Omental fat pad (tissue), 4 donors: ENCODE measurements at places on chromosomes 5 and 9. TPM values are rescaled to one million over a fixed set of nuclear protein-coding genes. Genes with fewer than 3 reads are reported as not detected.

- DNase-seq = no peak
These were observed 46.3 kb downstream of the AOPEP start for GRCh38 chr9:94772639-94773303.

- DNase-seq = no peak
These were observed 476.0 kb downstream of the ZSWIM6 start for GRCh38 chr5:61808091-61808490.

Gene RAD17
- total RNA-seq = 9.6 TPM

- no peak for DNase-seq
These were observed 8.1 kb upstream of the RNU6ATAC start for GRCh38 chr9:134172198-134173126.

Gene ARSI
- 43.1 TPM for total RNA-seq

DNA sequence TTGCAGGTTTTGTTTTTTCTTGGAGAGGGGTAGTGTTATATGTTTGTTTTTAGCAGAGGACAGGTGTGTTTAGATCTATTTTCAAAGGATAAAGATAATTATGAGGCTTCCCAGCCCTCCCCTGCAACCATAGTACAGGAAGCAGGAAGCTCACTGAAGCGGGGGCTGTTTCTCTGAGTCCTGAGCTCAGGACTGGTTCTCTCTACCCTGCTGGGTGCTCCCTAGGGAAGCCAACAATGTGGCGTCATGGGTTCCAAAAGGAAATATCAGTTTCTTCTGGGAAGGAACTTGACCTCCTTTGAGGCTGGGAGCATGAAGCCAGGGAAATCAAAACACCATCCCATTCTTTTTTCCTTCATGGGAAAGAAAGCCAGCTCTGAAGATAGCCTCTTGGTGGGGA is 62.2 kb downstream of the RAD23B start:
- DNase-seq = no peak

Gene GRIA1
- not detected for total RNA-seq

GRCh38 chr5:124454081-124454480 is 292.4 kb downstream of the ZNF608 start:
- no peak for DNase-seq

DNA sequence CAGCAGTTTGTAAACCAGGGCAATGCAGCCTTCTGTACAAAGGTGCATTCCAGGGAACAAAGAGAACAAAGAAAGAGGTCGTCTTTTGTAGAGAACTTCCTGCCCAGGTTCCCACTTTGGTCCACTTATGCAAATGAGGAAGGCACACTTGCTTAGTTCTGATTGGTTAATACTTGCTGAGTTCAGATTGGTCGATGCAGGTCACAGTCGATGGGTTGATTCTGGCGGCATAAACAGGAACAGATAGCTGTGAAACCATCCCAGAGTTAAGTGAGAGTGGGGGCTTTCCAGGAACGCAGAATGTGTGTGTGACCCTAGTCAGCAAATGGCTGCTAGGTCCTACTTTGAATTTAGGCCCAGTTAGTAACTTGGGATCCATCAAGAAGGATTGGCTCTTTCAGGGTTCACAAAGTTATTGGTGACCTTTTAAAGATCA is 1.8 kb upstream of the ADAMTS13 start:
- no peak for DNase-seq

GRCh38 chr5:148949841-148950470 is 112.9 kb downstream of the SH3TC2 start:
- DNase-seq = no peak

GRCh38 chr9:99778308-99778707 is 43.4 kb upstream of the NR4A3 start:
- DNase-seq = no peak

Gene CD72
- total RNA-seq = 1.6 TPM

- DNase-seq = no peak
These were observed 95.6 kb downstream of the GNAQ start for GRCh38 chr9:77935974-77936373.

Gene CDH6
- 34.7 TPM for total RNA-seq

Gene PCDHA1
- total RNA-seq = not detected

Gene PROB1
- 0.46 TPM for total RNA-seq

Gene FBP1
- 9.8 TPM for total RNA-seq

- DNase-seq = no peak
These were observed 4.1 kb upstream of the CXXC5 start for GRCh38 chr5:139644001-139644456.

Gene RALGPS1
- 15.3 TPM for total RNA-seq

DNA sequence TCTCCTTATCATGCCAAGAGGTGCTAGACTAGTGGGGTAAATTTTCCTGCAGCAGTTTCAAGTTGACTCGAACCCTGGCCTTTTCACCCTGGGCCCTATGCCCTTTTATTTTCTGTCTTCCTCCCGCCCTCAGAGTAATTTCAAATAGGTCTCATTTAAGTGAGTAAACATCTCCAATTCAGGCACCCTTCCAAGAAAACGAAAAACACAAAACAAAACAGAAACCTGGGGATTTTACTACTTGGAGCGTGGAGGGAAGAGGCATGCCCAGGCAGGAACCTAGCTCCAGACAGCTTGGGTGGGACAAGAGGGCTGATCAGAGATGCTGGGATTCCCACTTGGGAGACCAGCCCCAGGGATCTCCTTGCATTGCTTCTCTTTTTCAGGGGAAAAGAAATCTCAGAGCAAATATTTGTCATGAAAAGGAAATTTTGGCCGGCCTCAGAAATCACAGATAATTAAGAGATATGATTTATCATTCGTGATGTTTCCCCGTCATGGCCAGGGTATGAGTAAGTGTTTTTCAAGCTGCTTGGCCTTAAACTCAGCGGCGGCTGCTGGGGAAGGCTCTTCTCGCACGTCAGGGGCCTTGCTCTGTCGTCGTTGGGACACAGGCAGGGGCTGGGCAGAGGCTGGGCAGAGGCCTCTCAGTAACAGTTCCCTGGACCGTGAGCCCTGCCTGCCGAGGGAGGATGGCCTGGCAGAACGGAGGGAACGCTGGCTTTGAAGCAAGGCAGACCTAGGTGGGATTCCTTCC is 248.6 kb upstream of the KLF4 start:
- no peak for DNase-seq

DNA sequence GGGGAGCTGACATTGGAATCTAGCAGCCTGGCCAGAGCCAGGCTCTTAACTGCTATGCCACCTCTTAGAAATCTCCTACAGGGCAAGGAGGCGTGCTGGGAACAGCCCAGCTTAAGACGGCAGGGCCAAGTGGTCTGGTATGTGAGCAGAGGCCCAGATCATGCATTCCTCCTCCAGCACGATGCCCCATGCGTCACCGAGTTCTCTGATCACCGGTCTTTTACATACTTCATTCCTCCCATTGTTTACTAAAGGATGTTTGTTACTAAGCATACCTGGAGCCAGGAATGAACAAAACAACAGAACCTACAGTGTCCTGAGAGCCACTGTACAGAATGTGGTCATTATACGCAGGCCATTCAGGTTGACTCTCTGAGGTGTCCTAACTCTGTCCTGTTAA is 73.8 kb downstream of the TRIO start:
- no peak for DNase-seq

GRCh38 chr9:92422611-92423338 is 1.5 kb downstream of the OMD start:
- DNase-seq = no peak

Gene C5orf34
- total RNA-seq = 2.0 TPM

Gene SPATA31A3
- not detected for total RNA-seq

- no peak for DNase-seq
These were observed 636.5 kb downstream of the TAF11L14 start for GRCh38 chr5:18270635-18271338.

GRCh38 chr9:105330755-105331154 is 86.3 kb downstream of the SLC44A1 start:
- DNase-seq = no peak

Gene CDKN2AIPNL
- total RNA-seq = 19.4 TPM

Gene IL13
- 1.1 TPM for total RNA-seq

- no peak for DNase-seq
These were observed 146.7 kb upstream of the RAI14 start for GRCh38 chr5:34509392-34509791.

GRCh38 chr9:136623842-136624183 is 38.9 kb upstream of the EGFL7 start:
- no peak for DNase-seq

DNA sequence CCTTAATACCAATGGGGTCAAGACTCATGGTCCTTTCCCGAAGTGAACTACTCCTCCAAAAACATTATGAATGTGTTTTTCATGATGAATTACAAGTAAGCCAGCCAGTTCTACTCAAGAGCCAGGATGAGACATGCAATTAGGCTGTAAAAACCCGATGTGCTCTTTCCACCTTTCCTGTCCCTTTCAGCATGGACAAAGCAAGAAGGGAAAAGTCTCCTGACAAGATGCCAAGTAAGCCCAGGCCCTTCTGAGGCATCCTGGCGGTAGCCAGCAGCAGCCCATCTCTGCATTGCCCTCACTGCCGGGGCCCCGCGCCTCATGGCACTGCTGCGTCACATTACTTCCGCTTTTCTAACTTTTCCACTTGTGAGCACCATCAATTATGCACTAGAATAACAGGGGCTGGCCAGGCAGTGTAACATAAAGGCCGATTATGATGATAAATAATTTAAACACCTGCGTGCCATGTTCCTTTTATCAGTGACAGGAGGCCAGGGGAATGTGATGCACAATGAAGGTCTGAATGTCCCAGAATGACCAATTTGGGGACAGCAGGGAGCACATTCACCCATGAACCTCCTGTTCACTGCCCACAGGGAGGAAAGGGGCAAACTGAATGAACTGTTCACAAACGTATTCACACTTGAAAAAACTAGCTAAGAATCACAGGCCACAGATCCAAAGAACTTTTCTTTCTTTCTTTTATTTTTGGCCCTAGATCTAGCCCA is 37.4 kb downstream of the EFNA5 start:
- DNase-seq = no peak

DNA sequence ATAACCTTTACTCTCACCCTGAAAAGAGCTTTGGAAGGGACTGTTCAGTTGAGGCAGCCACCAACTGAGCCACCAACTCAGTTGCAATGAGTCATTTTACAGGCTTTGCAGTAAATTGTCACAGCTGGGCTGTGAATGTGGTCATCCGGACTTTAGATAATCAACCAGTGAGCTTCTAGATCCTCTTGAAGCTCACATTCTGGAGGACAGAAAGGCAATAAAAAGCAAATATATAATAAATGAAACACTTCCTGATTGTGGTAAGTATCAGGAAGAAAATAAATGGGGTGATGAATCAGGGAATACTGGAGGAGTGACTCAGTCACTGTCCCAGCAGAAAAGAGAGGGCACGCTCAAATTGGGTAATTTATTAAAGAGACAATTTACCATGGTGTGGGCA is 13.2 kb upstream of the C5orf58 start:
- DNase-seq = no peak

GRCh38 chr5:4553978-4554377 is 586.2 kb upstream of the ADAMTS16 start:
- DNase-seq = no peak

Gene CDKN2B-AS1
- total RNA-seq = 0.72 TPM

Gene ALDH1A1
- total RNA-seq = 119 TPM

DNA sequence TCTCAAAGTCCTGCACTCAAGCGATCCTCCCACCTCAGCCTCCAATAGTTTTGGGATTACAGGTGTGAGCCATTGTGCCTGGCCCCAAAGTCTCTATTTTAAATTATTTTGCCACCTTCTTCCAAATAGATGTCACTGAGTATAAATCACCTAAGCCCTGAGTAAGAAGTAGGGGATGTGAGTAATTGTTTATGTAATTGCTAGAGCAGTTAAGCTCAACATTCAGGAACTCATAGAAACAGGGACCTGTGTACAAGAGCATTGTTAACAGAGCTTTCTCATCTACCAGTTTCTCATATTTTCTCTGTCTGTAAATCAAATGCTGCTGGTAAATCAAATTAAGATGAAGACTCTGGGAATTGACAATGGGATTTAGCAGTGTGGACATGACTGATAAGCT is 26.3 kb downstream of the CDK7 start:
- DNase-seq = no peak

Gene SLC36A2
- total RNA-seq = not detected

- DNase-seq = no peak
These were observed 1565.0 kb upstream of the WWC1 start for GRCh38 chr5:166726406-166726805.

- DNase-seq = no peak
These were observed 9.9 kb downstream of the SH3RF2 start for GRCh38 chr5:145946112-145946861.

GRCh38 chr9:86672966-86673365 is 274.3 kb downstream of the GAS1 start:
- no peak for DNase-seq

GRCh38 chr5:148491793-148492184 is 108.0 kb downstream of the FBXO38 start:
- no peak for DNase-seq

DNA sequence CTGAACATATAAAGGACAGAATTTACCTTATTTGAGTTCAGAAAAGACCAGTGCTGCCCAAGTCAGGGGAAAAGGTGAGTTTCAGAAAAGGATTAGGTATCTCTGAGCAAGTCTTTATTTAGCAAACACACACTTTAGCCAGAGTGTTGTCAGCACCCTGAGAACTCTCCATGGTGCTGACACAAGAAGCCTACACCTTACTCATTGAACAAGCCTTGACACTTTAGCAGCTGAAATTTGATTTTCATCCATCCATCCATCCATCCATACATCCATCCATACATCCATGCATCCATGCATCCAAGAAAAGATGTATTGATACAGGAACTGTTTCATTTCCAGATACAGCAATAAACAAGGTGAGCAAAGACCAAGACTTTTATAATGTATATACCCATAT is 311.2 kb downstream of the TRIM32 start:
- no peak for DNase-seq

Gene CLK4
- total RNA-seq = 18.4 TPM
